Stimulated activated CD4-positive, alpha-beta T cell treated with anti-CD3 and anti-CD28 coated beads, Interleukin-12 subunit alpha, Interleukin-12 subunit beta, amount 100 ng/mL, for 48 hours (primary cell): ENCODE measurements at places on chromosomes 2 and 18.

DNA sequence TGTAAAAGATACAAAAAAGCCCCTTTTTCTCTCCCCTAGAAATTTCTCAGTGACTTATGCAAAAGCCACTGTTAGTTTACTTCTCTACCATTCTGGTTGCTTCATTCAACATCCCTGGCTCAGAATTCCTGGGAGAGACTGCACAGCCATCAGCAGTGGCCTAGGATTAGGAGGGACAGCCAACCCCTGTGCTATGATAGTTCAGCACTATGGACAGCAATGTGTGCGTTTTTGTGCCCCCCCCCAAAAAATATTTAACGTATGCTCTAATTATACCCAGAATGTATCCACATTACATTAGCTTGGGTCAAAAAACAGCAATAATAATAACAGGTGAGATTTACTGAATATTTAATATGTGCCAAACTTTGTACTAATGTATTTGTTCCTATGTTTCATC lies 29.0 kb downstream of the OSR1 start:
- DNase-seq: no peak

- DNase-seq: no peak
Observed at GRCh38 chr18:43049021-43049420, 66.5 kb downstream of the RIT2 start.

DNA sequence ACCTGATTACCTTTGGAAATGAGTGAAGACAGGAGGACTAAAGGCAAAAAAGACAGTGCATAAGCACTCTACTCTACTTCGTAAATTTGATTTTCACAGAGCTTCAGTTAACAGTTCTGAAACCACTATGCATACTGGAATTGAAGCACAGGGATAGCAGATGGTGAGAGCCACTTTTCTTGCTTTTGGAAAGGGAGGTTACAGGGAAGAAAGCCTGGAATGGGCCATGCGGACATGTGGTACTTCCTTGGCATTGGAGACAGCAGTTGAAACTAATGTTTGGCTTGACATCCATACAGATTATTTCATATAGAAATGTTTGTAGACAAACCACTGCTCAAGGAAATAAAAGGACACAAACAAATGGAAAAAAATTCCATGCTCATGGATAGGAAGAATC lies 585.6 kb upstream of the RAB6C start:
- DNase-seq: no peak

DNA sequence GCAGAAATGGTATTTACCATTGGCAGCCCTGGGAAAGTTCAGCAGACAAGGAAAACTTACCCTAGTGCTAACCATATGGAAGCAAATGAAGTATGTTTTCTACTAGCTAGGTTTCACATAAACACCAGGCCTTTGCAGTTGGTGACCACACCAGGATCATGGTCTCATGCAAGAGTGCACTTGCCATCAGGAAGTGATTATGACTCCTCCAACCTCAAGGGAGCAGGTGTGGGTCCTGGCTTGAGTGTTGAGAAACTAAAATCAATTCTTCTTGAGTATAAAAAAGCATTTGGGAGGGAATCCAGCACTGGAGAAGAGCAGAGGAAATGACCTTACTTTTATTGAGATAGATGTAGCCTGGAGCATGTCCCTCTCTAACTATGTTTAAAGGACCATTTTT lies 56.8 kb upstream of the SPAG16 start:
- no peak for DNase-seq

- DNase-seq: no peak
Observed at GRCh38 chr18:74149878-74150277, 1.6 kb downstream of the TIMM21 start.

DNA sequence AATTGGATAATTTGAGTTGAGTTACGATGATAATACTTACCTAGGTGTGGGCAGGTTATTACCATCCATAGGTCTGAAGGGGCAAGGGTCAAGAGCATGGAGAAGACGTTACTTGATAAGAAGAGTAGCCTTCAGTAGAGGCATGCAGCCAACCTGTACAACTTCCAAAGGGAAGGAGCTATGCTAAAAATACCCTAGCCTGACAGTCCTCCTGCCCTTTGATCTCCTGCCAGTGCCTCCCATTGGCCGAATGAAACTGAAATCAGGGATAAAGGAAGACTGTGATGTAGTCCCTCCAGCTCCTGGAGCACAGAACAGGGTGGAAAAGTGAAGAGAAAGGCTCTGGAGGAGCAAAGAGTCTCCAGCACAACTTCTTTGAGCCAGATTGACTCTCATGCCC lies 487.4 kb downstream of the ADCYAP1 start:
- no peak for DNase-seq

GRCh38 chr2:44596537-44597320 lies 235.0 kb downstream of the CAMKMT start:
- no peak for DNase-seq

DNA sequence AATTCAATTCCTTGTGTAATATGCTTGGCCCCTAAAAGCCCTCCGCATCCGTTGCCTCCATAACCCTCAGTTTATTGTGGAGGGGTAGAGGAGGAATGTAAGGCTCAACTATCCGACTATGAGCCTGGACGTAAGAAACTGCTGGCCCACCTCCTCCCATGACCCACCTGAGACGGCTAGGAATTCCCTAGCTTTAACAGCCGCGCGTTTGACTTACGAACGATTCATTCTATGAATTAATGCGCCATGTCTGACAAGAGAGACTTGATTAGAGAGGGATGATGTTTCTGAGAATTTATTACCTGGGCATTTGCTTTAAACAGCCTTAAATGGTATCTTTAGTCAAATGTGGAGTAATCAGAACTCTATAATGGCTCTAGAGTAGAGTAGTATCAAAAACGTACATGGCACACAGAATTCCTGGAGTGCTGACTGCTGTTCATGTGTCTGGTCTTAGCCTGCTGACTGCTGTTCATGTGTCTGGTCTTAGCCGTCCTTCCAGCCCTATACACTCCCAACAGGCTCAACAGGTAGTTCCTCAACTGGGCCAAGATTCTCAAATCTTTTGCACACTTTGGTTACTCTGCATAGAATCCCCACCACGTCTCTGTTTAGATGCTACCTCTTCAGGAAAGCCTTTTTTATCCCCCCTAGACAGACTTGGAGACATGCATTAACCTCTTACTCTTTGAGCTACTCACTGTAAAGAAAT lies 899 bp upstream of the GFPT1 start:
- DNase-seq: no peak

- no peak for DNase-seq
Observed at GRCh38 chr2:54520687-54521086, 64.6 kb downstream of the SPTBN1 start.

- DNase-seq: no peak
Observed at GRCh38 chr2:159996792-159997546, 65.4 kb downstream of the PLA2R1 start.

- DNase-seq: no peak
Observed at GRCh38 chr2:134491771-134492441, 226.9 kb downstream of the TMEM163 start.

- no peak for DNase-seq
Observed at GRCh38 chr2:42792087-42792582, 248 bp downstream of the HAAO start.

DNA sequence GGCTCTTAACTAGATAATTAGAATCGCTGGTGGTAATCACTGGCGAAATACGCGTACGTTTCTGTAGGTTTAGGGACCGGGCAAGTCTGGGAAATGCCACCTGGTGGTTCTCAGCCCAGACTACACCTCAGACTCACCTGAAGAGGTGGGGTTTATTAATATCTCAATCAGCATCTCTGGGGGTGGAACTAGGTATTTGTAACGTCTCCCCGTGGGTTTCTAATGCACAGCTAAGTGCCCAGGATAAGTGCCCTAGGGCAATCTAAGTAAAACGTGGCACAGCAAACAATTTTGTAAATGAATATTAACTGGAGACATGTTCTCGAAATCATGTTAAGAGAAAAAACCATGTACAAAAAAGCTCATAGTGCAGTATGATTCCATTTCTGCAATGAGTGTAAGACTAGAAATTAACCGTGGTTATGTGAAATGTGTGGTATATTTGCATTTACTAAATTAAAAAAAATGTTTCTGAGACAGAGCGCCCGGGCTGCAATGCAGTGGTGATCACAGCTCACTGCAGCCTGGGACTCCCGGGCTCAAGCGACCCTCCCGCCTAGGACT lies 760 bp upstream of the CNOT11 start:
- no peak for DNase-seq

- no peak for DNase-seq
Observed at GRCh38 chr18:22674272-22674671, 256.6 kb upstream of the CTAGE1 start.

DNA sequence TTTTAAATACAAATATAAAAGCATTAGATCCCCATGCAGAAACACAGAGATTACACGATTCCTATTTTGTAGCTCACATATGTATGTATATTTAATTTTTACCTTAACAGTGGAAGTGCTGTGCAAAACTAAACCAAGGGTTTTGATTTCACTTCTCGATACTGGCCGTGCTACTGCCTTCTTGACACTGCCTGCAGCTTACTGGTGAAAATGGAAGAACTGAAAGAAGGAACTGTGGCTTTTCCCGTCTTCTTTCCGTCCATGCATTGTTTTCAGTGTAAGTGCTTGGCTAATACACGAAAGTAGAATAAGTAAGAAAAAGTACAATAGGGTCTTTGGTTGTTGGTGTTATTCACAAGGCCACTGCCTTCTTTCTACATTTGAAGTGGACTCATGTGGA lies 129.5 kb downstream of the NDUFA10 start:
- DNase-seq: no peak

DNA sequence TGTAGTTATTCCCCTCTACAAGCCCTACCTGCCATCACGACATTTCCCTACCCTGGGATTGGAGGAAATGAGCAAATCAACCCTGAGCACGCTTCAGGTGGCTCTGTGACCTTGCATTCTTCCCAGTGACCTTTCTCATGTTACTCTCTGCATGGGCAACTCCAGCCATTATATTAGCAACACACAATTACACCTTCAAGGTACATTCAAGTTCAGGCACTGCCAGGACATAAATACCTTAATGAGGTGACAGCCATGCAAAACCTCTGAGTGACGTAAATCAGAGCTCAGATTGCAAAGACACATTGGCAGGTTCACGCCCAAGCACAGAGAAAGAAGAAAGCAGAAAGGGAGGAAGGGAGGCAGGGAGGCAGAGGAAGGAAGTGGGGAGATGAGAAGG lies 68.7 kb upstream of the ALK start:
- DNase-seq: no peak

DNA sequence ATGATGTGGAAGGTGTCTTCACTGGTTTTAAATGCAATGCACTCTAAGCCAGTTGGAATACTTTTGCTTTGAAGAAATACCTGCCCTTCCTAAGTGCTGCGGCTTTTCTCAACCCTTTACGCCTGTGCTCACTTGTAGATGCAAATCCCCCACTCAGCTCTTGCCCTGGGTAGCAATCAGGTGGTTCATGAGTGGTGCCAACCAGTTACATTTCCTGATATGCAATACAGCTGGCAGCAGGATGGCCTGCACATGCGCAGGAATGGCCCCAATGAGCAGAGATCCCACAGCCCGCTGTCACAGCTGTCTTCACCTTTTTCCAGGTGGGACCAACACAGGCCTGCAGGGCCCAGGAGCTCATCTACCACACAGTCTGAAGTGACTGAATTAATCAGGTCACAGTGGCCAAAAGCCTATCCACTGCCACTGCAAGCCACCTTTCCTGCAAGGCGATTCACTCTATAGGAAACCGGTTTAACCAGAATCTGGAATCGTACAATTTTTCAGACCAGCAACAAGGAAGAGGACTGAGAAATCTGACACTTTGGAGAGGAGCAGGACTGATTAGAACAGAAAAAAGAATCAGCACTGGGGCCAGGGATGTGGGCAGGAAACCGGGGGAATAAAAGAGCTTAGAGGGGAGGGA lies 247.8 kb downstream of the MYT1L start:
- DNase-seq: no peak

GRCh38 chr2:176094349-176094748 lies 1.8 kb downstream of the HOXD13 start:
- DNase-seq: no peak

DNA sequence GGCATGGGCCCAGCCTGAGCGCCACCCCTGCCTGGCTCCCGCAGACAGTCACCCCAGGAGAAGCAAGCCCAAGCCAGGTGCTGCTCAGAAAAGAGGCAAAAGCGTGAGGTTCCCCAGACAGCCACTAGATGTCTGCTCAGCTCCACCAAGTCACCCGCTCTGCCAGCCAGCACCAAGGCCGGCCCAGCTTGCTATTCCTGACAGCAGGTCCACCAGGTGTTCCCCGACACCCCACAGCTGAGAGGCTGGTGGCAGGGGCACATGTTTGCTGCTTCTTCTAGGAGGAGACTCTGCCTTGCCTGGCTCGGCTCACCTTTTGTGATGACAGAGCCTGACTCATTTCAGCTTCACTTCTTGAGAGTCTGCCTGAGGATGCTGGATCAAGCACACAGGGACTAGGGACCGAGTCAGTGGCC lies 206.7 kb downstream of the MGAT5 start:
- DNase-seq: peak; percentile 7

- DNase-seq: no peak
Observed at GRCh38 chr18:79518028-79518682, 122.4 kb downstream of the NFATC1 start.

- DNase-seq: no peak
Observed at GRCh38 chr2:28336982-28337627, 55.6 kb upstream of the FOSL2 start.

DNA sequence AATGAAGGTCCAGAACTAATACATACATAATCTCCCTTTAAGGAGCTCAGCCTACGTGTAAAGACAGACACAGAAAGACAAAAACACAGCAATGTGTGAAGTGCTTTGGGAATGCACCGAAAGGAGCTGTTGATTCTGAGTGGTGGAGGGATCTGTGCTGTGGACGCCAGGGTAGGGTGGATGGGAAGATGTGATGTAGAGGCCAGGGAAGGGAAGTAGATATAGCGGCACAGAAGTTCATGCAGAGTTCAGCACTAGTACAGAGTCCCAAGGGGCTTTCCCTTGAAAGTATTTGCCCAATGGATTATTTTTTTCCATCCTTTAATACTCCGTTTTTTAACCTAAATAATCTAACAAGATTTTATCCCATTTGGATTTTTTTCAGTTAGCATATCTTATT lies 32.1 kb upstream of the DOCK10 start:
- no peak for DNase-seq

DNA sequence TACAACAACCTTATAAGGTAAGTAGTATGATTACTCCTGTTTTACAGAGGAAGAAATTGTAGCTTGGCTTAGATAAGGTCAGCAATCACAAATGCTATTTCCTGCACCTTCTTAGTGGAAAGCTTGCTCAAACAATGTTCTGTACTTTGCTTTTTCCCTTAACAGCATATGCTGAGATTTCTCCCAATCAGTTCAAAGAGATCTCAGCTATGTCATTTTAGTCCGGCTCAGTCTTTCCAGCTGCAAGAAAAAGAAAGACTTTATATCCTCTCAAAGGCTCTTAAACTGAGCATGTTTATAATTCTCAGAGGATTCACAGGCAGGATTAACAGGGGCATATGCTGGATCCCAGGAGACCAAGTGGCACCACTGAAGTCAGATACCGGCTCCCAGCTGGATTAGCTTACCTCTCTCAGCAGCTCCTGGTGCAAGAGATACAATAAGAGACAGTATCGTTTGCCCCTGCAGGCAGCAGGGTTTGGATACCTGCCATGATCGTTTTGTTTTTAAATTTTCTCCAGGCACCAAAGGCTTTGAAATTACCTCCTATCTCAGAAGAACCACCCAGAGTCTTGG lies 29.5 kb downstream of the KIAA2012 start:
- DNase-seq: no peak

- DNase-seq: no peak
Observed at GRCh38 chr2:240377366-240377765, 58.1 kb upstream of the GPC1 start.
